ENCODE measurements at places on chromosomes 1 and 21.

DNA sequence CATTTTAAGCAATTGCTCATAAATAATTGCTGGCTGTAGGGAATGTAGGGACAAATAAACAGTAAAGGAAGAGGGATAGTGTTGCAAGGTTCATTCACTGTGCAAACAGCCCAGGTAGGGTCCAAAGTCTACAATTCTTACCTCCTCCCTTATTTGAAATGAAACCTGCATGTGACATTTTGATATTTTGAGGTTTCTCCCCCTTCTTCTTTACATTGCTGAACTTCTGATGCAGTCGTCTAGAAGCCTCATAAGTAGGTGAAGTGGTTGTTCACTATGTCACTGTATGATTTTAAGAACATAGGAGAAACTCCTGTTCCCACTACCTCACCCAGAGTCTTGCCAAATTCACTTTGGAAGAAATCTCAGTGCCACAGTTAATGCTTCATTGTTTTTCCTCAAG, 16.1 kb downstream of the F5 start:
- DNase-seq = no peak

DNA sequence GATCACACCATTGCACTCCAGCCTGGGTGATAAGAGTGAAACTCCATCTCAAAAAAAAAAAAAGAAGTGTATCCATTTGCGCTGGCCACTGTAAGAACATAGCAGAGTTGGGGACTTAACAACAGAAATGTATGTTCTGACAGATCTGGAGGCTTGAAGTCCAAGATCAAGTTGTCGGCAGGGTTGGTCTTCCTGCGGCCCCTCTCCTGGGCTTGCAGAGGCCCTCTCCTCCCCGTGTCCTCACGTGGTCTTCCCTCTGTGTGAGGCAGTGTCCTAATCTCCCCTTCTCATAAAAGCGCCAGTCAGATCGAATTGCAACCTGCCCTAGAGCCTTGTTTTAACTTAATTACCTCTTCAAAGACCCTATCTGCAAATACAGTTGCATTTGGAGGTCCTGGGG, 52.6 kb downstream of the MT1HL1 start:
- no peak for DNase-seq

DNA sequence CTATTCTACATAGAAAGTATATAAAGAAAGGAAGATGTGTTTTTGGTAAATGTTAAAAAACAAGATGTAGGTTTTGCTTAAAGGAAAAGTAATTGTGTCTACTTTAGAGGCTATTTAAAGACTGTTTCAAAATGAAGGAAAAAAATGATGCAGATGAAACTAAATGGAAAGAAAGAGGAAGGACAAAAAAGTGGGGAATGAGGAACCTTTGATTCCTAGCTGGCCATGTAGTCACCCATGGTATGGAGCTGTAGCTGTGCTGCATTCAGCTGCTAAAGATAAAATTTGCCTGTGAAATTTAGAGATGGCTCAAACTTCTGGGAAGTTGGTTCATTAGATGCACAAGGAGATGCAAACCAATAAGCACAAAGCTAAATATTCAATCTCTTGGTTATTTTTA, 86.8 kb upstream of the SERBP1 start:
- DNase-seq = no peak

GRCh38 chr1:27542463-27543273, 52.7 kb upstream of the WASF2 start:
- DNase-seq = no peak

DNA sequence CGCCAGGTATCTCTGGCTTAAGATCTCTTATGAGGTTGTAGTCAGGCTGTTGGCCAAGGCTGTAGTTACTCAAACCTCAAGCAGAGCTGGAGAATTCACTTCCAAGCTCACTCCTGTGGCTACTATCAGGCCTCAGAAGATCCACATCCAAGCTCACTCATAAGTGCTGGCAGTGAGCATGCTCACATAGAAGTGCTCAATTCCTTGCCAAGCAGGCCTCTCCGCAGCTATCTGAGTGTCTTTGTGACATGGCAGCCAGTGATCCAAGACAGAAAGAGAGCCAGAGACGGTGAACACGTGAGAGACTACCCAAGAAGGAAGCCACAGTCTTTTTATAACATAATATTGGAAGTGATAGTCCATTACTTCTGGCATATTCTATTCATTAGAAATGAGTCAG, 278.2 kb downstream of the PAPPA2 start:
- DNase-seq = no peak

GRCh38 chr21:22573834-22574233, 1575.6 kb downstream of the NCAM2 start:
- no peak for DNase-seq

DNA sequence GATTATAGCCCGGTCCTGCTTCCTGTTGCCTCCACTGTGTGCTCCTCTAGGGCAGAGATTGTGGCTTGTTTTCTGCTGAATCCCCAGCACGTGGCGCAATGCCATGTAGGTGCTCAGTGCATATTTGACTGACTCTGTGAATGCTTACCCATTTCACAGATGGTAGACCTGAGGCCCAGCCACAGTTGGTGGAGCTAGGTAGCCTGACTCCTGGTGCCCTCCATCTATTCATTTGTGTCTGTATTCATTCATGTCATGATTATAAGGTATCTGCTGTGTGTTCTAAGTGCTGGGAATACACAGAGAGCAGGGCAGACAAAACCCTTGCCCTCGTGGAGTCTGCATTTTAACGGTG, 22.5 kb downstream of the TNFRSF1B start:
- DNase-seq = no peak

DNA sequence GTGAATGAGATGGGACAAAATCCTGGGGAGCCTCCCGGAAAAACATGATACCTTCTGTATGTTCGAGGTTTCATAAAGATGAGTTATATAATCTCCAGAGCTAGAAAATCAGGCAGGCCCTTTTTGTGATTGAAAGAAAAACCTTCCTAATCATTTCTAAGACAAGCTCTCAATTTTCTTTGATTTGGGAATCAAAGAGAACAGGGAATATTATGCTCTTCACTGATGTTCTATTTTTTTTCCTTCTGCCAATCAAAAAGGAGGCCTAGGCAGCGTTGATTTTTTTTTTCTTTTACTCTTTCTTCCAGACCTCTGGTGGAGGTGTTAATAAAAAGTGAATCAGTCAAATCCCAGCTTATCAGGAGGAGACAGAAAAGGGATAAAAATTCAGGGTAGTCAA, 34.5 kb downstream of the DIRAS3 start:
- DNase-seq = no peak

- DNase-seq = no peak
Observed at GRCh38 chr1:202088206-202088605, 34.5 kb upstream of the GPR37L1 start.

DNA sequence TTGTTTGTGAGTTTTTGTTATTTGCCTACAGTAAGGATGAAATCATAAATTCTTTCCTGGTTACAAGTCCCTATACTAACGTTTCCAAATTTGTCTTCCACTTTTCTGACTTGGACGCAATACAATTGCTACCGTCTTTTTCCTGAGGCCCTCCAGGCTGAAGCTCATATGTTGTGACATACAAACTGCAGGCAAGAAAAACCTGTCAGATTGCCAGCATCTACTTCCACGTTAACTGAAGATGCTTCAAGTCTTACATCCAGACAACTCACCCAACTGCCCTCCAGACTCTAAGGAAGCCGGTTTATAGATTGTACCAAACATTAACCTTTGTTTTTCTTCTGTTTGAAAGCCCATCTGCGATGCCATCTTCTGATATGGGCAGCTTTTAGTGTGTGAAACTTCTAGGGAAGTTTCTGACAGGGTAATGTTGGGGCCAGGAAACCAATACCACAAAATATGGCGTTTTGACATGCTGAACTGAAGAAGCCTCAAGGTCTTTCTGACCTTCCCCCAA, 21.4 kb upstream of the RNF11 start:
- DNase-seq = no peak

DNA sequence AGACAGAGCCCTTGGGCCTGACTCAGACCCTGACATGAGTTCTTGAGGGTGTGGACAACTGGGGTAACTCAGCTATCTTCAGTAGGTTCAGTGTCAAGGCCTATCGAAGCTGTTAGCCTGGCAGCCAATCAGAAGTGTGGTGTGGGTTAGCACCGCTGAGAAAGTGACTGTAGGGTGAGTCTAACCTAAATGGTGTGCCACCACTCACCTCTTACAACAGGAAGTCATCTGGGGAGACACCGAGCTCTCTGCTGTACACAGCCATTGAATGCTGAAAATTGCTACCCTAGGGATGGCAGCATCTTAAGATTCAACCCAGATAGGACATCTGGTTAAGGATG, 44.6 kb downstream of the RASSF5 start:
- DNase-seq = no peak

- no peak for DNase-seq
Observed at GRCh38 chr1:57615956-57616355, 192.1 kb upstream of the DAB1 start.

GRCh38 chr1:39141925-39142324, 62.6 kb upstream of the MACF1 start:
- no peak for DNase-seq

- DNase-seq = no peak
Observed at GRCh38 chr1:183604815-183605214, 14.6 kb upstream of the NCF2 start.

Data from left hindlimb (tissue), 1 donor.